ENCODE measurements at places on chromosomes 5 and 9. TPM values are rescaled to one million over a fixed set of nuclear protein-coding genes. Genes with fewer than 3 reads are reported as not detected.

Gene ELAVL2
- total RNA-seq = 114 TPM

Gene CDKN2A
- total RNA-seq = 7.7 TPM

Gene GFI1B
- total RNA-seq = 0.66 TPM

Gene LIFR
- 148 TPM for total RNA-seq

Gene ENTPD8
- total RNA-seq = not detected

Gene PCDHB3
- total RNA-seq = 6.8 TPM

Gene CER1
- not detected for total RNA-seq

Gene UNC5A
- total RNA-seq = 86.7 TPM

Gene IFNA21
- total RNA-seq = not detected

Gene DBH
- 1.5 TPM for total RNA-seq

Gene PARP8
- 43.4 TPM for total RNA-seq

Gene ADGRV1
- total RNA-seq = 154 TPM

Gene TSSK1B
- total RNA-seq = not detected

Gene ZDHHC11B
- total RNA-seq = 154 TPM

Gene HAND1
- total RNA-seq = not detected

Gene ZNF169
- 16.1 TPM for total RNA-seq

Gene PIP5K1B
- 14.7 TPM for total RNA-seq

Gene ORM2
- total RNA-seq = not detected

Gene PPIC
- 4.0 TPM for total RNA-seq

Gene FGF18
- 1.3 TPM for total RNA-seq

Gene PIP5KL1
- 3.1 TPM for total RNA-seq

Gene SAXO1
- total RNA-seq = 0.70 TPM

Gene PCDHB4
- 13.4 TPM for total RNA-seq

Gene TMC1
- 0.59 TPM for total RNA-seq

Gene NR2F1-AS1
- 94.2 TPM for total RNA-seq

Gene ZFP2
- total RNA-seq = 10.9 TPM

Gene NSG2
- 211 TPM for total RNA-seq

Gene ANKRD20A1
- total RNA-seq = 25.2 TPM
